ENCODE measurements at places on chromosomes 7 and 10.

DNA sequence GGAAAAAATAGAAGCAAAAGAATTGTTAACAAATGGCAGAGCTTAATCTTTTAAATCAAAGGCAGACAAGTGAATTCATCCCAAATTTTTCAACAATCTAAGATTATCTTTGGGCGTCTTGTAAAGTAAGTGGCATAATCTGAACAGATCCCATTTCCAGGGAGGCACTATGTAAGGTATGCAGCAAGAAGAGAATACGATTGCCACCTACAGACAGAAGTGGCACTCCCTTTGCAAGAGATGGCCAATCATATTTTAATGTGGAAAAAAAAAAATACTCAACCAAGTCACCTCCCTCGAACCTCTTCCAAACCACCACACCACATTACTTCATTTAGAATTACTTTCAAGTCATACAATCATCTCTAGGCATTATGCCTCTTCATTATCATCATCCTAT, 4.0 kb downstream of the GFRA1 start:
- DNase-seq: no peak

GRCh38 chr7:133118261-133118660, 36.4 kb upstream of the CHCHD3 start:
- no peak for DNase-seq

DNA sequence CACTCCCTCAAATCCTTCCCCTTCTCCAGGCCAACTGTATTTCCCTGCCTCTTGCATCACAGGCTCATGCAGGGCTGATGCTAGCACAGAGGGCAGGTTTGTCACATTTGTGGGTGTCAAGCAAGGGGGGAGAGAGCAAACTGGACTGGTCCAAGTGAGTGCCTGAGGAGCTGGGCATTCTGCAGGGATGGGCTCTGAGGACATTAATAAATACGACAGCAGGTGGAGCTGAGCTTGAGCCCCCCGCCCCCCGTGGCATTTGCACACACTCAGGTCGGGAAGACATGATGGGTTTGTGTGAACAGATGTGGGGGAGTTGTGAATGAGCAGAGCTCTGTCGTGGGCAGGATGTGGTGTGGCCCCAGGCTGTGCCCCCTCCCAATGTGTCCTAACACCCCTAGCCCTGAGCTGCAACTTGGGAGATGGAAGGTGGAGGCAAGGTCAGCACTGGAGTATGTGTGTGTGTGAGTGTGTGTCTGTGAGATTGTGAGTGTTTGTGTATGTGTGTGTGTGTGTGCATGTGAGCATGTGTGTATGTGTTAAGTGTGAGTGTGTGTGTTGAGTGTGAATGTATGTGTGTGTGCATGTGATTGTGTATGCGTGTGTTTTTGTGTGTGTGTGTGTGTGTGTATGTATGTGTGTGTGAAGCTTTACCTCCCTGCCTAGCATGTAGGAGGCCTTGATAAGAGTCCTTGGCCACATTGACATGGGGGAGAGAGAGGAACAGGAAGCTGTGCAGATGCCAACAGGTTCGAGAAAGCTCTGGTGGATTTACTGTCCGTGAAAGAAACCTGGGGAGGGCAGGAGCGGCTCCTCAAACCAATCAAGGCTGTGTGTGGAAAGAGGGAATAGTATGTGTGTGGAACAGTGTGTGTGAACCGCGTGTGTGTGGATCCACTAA, 9.1 kb downstream of the RASSF4 start:
- peak; percentile 28 for DNase-seq

- DNase-seq: no peak
Measured at GRCh38 chr7:134530460-134530859, 3.1 kb downstream of the AKR1B10 start.

- DNase-seq: no peak
Measured at GRCh38 chr7:19752020-19752419, 21.4 kb downstream of the TMEM196 start.

- DNase-seq: no peak
Measured at GRCh38 chr7:81327468-81328266, 408.8 kb upstream of the SEMA3C start.

DNA sequence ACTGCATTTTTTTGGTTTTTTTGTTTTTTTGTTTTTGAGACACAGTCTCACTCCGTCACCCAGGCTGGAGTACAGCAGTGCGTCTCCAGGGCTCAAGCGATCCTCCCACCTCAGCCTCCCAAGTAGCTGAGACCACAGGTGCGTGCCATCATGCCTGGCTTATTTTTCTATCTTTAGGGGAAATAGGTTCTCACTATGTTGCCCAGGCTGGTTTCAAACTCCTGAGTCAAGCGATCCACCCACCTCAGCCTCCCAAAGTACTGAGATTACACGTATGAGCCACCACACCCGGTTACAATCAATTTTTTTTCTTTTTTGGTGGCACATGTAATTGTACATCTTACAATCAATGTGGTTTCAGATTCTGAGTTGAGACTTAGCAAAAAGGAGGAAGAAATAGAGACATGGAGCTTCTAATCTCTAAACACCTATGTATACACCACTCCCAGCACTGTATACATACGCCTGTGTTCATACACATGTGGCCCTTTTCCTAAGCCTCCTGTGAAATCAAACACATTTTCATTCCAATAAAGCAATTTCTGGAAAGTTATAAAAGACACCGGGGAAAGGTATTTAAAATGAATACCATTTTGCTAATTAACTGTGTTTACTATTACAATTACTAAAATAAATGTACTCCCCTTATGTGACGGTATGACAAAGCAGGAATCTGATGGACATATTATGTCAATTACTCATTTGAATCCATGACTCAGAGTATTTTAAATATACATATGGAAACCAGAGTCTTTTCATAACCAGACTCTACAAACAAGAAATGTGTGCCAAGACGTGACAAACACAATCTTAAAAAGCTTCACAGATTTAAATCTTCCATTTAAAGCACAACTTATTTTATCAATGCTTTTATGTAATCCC, 40.9 kb downstream of the SMURF1 start:
- DNase-seq: no peak

- no peak for DNase-seq
Measured at GRCh38 chr10:91788527-91788926, 9.7 kb upstream of the TNKS2 start.

- DNase-seq: peak; percentile 20
Measured at GRCh38 chr7:88789480-88790064, 6.0 kb downstream of the TEX47 start.

DNA sequence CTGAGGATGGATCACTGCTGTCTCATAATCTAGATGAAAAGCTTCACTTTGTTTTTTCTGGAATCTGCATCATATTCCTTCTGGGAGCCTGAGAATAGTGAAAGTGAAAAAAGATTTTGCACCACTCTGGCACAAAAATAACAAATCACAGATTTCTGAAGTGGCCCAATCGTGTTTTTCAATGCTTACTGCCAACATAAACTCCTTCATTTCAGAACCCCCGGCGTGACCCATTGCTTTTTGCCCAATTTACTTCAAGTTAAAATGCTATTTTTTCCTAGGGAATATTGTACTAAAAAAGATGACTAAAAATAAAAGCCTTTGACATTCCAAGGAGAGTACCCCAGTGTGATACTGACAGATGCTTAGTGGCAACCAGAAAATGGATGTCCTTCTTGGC, 53.7 kb upstream of the ANK3 start:
- no peak for DNase-seq

- DNase-seq: no peak
Measured at GRCh38 chr10:131921184-131921583, 20.4 kb downstream of the PPP2R2D start.

DNA sequence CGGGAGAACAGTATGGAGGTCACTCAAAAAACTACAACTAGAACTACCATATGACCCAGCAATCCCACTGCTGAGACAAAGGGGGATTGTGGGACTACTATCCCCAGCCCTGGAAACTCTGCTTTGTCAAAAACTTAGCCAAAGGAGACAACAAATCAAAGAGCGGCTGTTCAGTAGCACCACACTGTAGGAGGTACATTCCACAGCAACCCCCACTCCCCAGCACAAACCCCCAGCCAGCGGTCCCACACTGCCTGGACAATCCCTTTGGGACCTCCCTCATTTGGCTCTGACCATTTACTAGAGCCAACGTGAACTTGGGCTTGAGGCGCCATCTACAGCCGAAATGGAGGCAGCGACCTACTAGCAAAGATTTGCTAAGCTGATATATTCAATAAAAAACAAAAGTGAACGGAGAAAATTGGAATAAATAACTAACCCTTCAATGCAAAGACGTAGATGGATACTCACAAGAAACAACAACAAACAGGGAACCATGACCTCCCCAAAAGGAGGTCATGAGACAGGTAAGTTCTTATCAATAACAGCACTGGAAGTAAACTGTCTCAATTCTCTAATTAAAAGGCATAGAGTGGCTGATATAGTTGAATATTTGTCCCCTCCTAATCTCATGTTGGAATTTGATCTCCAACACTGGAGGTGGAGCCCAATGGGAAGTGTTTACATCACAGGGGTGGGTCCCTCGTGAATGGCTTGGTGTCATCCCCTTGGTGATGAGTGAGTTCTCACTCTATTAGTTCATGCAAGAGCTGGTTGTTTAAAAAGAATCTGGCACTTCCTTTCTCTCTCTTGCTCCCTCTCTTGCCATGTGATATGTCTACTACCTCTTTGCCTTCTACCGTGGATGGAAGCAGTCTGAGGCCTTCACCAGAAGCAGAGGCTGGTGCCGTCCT, 119.0 kb upstream of the KCNMA1 start:
- DNase-seq: peak; percentile 51

DNA sequence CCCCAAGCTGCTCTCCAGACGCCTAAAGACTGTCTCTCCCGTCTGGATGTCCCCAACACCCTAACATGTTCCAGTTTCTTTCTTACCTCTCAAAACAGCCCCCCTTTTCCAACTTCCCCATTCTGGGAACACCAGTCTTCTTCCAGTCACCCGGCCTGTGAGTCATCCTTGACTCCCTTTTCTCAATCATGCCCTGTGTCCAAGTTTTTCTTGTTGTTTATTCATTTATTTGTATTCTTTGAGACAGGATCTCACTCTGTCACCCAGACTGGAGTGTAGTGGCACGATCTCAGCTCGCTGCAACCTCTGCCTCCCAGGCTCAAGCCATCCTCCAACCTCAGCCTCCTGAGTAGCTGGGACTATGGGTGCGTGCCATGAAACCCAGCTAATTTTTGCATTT, 15.6 kb downstream of the SNX10 start:
- DNase-seq: peak; percentile 86

DNA sequence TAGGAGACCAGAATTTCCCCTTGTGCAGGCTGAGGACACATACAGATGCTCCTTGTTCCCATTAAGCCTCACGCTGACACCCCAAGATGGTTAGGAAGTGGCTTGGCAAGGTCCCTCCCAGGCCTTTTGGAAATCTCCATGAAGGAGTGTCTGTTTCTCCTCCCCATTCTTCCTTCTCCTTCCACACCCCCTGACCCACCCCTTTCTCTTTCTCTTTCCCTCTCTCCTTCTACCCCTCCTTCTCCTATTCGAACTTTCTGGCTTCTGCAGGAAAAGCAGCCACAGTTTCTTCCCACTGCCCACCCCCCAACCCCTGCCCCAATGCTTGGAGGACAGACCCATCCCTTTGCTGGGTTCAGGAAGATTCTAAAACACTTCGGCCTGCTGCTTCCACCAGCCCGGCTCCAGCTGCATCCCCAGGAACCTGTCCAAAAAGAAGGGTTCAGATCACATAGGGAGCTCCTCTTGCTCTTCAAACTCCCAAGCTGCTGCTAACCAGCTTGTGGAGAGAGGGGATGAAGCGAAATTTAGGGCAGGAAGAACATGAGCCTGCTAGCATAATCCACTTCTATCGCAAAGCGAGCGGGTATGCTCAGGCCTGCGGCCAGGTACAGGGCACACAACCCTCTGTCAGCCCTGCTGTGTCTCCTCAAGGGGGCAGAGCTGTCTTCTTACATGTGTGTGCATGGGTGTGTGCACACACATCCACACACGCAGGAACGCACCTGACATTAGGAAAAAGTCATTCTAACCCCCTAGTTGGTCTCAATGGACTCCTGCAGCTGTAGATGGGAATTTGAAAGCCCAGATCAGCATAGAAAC, 80.4 kb downstream of the PPP1R3C start:
- DNase-seq: no peak

- DNase-seq: peak; percentile 69
Measured at GRCh38 chr7:102433219-102434038, at the start of gene ORAI2. Gene ORAI2, plus strand, starts transcription at chr7:102433575. Its CDS starts 5,382 bp downstream, at chr7:102438957.

GRCh38 chr10:113094114-113094486, 144.1 kb downstream of the TCF7L2 start:
- peak; percentile 59 for DNase-seq

GRCh38 chr10:132932461-132933307, 9.7 kb downstream of the CFAP46 start:
- DNase-seq: no peak

GRCh38 chr10:9209105-9209798, 1154.8 kb downstream of the GATA3 start:
- DNase-seq: peak; percentile 52

GRCh38 chr7:127792528-127793342, 140.7 kb downstream of the SND1 start:
- DNase-seq: peak; percentile 62

- no peak for DNase-seq
Measured at GRCh38 chr7:75879771-75880184, 944 bp downstream of the RHBDD2 start.

DNA sequence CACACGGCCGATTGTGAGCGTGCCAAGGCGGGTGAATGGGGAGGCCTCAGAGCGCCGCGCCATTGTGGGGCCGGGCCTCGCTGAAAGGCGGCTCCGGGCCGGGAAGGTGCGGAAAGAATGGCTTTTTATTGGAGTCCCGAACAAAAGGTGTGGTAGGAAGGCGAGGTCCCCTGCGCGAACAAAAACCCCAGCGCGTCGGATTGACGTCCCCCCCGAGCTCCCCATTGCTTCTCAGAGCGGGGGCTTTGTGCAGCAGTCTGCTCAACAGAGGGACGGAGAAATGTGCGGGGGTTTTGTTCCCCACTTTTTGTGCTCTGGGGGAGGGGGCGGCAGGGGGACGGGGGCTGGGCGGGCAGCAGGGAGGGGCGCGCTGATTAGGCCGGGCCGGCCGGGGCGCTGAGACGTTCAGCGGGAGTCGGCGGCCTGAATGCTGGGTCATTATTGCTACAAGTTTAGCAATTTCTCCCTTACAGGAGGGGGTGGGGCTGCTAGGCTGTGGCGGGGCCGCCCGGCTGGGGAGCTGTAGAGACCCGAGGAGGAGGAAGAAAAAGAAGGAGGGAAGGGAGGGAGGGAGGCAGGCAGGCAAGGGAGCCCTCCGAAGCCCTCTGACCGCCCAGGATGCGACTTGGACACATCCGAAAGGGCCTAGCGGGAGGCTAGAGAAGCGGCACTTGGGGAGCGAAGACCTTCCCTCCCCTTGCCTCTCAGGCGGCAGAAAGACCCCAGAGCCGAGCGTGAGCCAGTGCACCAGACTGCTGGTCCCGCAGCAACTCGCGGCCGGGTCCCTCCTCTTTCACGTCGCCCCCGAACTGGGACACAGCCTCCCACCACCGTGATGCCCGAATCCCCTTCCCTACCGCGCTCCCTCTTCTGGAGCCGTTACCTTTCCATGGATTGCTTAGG, 4.6 kb downstream of the NKX2-3 start:
- DNase-seq: no peak

GRCh38 chr7:8113184-8113583, 144.6 kb downstream of the GLCCI1 start:
- DNase-seq: no peak

- no peak for DNase-seq
Measured at GRCh38 chr10:85603151-85603940, 763.2 kb downstream of the GRID1 start.

- no peak for DNase-seq
Measured at GRCh38 chr7:48518092-48518491, 346.8 kb downstream of the ABCA13 start.

DNA sequence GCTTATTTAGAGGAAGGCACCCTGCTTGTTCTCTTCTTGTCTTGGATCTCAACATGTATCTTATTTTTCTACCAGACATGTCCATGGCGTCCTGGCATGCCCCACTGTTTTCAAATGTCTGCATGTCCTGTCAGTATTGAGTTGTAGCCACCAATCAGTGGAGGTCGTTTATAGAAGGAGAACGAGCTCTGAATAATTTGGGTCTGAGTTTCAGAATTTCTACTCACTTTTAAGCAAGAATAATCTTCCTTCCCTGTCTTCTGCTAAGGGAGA, 2.9 kb upstream of the HOXA13 start:
- no peak for DNase-seq

Data from suppressor macrophage (primary cell).